ENCODE measurements at places on chromosomes 7 and 10.

DNA sequence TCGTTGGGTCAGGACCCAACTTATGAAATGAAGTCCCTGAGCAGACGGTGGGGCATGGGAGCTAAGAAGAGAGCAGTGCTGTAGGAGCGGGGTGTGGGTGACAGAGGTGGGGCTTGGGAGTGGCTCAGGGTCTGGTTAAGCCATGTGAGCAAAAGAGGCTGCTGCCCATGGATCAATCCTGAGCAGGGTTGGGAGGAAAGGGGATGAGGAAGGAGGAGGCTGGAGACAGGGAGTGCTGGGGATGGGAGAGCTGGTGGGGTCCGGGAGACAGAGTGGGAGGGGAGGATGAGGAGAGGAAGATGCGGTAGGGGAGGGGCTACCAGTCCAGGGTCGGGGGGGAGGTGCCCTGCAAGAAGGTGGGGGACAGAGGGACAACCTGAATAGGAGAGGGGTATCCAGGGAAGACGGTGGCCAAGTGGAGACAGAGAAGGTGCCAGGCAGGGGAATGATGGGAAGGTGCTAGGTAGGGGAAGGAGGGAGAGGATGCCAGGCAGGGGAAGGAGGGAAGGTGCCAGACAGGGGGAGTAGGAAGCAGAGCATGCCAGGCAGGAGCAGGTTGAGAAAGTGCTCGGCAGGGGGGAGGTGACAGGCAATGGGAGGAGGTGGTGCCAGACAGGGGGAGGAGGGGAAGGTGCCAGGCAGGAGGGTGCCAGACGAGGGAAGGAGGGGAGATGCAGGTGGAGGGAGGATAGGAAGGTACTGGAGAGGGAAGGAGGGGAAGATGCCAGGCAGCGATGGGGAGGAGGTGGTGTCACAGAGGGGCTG, 27.5 kb upstream of the SMARCD3 start:
- no peak for DNase-seq

DNA sequence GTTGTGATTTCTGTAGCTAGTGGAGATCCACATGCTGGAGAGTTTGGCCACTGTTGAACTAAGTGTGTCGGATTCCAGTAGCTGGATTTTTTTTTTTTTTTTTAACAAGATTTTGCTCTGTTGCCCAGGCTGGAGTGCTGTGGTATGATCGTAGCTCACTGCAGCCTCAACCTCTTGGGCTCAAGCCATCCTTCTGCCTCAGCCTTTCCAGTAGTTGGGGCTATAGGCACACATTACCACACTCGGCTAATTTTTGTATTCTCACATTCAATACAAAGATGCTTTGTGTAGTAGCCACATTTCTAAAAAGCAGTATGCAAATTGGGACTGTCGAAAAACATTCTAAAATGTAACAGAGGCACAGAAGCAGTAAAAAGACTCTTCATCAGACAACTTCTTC, 63.5 kb downstream of the RABGEF1 start:
- DNase-seq, result no peak

- DNase-seq, result no peak
Observed at GRCh38 chr7:108660465-108660864, 90.8 kb downstream of the DNAJB9 start.

- DNase-seq, result peak; percentile 55
Observed at GRCh38 chr10:3781468-3782145, 3.4 kb downstream of the KLF6 start.

DNA sequence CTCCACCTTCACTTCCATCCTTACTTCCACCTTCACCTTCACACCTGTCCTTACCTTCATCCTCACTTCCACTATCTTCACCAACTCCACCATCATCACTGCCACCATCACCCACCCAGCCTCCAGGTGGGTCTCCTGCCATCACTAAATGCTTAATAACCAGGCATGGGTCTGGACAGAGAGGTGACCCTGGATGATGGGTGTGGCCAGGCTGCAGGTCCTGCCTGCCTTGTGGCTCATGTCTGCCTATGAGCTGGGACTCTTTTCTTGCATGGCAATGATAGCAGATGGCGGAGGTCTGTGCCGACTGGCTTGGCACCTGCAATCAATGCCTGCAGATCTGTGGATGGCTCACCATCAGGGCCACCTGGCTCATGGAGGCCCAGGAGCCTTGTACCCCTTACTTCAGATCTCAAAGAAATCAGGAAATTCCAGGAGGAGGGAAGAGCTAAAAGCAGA, 60.1 kb upstream of the ELN start:
- no peak for DNase-seq

DNA sequence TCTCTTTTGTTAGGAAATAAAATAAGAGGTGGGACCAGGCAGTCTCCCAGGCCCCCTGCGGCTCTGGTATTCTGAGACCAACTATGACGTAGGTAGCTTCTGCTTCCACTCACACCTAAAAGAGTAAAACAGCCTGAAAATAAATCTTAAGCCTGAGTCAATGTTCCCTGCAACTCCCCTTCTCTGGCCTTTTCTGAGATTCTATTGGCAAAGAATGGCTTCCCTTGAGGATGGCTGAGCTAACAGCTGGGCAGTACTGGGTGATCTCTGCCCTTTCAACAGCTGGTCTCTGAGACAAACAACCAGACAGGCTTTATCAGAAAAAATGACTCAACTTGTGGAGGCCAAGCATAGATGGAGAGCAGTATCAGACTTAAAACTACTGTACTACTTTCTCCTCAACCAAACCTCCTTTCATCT, 58.7 kb downstream of the CREB3L2 start:
- DNase-seq, result peak; percentile 68

- DNase-seq, result no peak
Observed at GRCh38 chr10:110101464-110102144, 93.8 kb downstream of the ADD3 start.

DNA sequence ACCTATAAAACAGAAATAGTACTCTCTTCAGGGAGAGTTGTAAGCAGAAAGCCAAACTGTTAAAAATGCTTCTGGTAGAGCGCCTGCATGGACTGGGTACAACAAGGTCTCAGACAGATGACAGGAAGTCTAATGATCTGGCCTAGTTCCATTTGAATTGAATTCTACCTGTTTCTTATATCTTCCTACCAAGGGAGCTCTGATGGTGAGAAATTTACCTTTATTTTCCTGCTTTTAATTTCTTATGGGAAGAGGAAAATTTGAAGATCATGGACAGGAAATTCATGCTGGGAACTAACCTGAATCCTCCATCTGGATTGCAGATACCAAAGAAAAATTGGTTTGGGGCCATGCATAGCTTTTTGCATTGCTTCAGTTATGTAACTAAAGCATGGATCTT, 63.3 kb downstream of the BMPER start:
- no peak for DNase-seq

DNA sequence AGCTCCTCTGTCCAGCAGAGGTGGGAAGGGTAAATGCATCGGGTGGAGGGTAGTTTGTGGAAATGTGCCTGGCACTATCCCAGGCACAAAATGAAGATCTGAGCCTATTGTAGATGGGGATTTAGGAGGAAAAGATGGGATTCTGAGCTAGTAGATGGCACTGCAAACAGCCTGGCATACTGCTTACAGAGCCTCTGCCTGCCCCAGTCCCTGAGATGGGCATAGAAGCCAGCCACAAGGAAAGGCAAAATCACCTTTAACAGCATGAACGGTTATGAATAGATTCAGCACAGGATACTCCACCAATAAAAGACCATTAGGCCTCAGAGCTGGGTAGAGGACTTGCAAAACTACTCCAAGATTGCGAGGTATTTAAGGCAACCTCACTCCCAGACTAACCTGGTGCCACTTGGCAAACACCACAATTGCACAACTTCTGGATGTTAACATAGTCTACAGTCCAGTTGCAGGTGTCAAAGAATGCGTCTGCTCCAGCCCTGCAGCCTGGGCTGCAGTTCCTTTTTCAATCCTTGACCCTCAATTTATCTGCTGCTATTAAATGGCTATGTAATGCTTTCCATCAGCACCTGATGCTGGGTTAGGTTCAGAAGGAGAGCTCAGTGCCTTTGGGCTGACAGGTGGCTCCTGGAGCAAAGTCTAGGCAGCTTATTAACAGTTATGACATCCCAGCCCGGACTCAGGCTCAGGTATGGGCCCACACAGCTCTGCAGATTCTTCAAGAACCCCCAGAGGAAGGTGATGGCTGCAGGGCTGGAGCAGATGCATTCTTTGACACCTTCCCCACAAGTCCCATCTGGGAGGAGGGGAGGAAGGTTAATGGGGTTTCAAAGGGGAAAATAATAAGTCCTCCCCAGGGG, 34.0 kb downstream of the CDHR3 start:
- DNase-seq, result no peak

GRCh38 chr7:102836191-102836919, 76.4 kb upstream of the LRRC17 start:
- DNase-seq, result no peak

GRCh38 chr10:98778277-98778759, 331.6 kb upstream of the HPS1 start:
- no peak for DNase-seq

DNA sequence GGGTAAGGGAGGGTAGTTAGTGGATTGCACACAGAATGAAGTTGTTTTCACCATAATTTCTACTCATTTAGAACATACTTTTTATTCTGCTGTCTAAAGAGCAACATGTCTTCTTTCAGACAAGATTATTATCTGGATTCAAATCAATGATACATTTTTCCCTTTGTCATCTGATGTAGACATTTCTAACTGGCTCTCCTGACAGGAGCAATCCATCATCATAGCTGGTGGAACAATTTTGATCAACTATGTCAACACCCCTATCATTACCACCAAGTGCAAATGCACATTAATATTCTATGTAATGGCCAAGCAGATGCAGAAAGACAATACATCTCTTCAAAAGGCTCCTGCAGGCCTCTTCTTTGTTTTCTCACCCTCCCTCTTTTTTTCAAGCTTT, 672.9 kb upstream of the LRRTM3 start:
- DNase-seq, result no peak

DNA sequence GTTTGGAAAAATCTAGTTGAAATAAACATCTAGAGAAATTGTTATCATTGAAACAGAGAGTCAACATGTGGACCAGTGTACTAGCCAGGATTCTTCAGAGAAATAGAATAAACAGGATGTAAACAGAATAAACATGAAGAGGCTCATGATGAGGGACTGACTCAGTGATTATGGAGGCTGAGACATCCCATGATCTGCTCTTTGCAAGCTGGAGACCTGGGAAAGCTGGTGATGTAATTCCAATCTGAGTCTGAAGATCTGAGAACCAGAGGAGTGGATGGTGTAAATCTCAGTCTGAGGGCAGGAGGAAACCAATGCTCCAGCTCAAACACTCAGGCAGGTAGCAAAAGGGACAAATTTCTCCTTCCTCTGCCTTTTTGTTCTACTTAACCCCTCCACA, 62.9 kb upstream of the FAM180A start:
- no peak for DNase-seq

DNA sequence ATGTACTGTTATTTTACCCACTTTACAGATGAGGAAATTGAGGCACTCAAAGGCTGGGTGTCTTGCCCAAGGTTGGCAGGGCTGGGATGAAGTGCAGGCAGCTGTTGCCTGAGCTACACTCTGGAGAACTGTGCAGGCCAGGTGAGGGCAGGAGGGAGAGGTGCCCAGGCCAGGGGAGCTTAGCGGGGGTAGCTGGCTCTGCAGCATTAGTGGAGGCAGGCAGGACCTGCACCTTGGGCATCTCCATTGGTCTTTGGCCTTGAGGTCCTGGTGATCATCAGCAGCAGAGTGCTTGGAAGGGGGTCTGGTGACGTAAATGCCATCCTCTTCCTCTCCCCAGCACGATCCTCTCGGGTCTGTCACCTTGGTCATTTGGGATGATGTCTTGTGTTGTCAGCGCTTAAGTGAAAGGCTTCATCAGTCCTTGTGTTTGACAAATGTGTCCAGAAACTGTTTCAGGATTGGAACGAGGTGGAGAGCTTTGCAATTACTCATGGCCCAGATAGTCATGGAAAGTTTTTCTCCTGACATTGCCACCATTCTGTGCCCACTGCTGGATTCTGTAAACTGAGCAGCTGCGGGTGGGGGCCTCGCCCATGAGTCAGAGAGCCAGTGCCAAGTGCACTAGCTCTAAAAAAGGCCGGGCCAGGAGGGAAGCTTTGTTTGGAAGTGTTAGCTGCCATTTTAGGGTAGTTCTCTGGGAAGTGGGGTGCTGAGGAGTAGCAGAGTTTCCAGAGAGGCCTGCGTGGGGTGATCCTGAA, 47.6 kb downstream of the TSPAN15 start:
- DNase-seq, result no peak

GRCh38 chr7:16130111-16131110, 290.9 kb downstream of the CRPPA start:
- no peak for DNase-seq

DNA sequence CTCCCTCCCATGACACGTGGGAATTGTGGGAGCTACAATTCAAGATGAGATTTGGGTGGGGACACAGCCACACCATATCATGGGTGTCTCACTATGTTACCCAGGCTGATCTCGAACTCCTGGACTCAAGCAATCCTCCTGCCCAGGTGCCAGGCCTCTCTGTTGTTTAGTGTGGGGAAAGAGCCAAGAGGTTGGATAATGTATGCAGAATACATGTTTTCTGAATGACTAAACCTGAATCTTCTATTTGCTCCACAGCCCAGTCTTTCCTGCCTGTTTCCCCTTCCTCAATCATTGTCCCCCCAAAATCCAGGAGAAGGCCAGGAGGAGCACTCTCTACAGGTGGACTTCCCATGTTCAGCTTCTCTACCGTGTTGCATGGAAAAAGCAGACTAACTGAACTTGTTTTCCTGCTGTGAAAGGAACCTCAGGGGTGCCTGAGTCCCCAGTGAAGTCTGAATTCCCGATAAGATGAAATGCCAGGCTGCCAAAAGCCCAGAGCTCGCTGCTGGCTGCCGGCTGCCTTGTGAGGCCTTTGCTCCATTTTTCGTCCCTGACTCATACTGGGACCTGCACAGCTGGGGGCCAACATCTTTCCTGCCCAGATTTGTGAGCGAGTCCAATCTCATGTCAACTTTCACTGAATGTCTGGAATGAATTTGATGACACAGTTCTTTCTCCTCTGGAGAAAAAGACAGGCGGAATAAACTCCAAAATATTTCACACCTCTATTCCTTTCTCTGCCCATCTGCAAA, 588.0 kb downstream of the CALN1 start:
- DNase-seq, result no peak

- DNase-seq, result no peak
Observed at GRCh38 chr7:105910172-105910571, 33.8 kb upstream of the ATXN7L1 start.

DNA sequence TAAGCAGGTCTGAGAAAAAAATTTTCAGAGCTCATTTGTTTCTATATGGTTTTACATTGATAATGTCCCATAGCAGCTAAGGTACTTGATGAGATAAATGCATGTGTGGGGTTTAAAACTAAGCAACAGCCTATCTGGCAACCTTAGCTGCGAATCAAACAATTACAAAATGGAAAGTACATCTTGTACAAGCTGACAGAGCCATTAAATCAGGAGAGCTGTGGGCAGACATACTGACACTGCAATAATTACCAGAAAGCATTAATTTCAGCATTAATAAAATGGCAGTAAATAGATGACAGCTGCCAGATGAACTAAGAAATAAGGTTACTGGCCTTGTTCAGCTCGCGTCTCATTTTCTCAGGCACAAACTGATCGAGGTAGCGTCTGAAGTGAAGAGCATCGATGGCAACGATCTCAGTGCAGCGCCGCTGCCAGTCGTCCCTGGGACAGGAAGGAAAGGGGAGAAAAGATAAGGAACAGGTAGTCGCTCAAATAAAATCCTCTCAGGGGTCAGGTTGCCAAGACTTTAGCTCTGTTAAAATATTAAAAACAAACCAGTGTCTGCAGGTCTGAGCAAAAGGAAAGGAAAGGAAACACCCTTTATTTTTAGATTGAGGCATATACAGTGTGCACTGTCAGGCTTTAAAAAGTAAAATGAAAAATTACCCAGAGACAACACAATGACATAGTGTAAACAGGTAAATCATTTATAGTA, 79.7 kb upstream of the OGDHL start:
- DNase-seq, result no peak

- DNase-seq, result no peak
Observed at GRCh38 chr7:66778201-66778600, 37.7 kb downstream of the RABGEF1 start.

- no peak for DNase-seq
Observed at GRCh38 chr7:120394595-120394994, 121.6 kb downstream of the KCND2 start.

Measured in uterus (tissue), 4 donors.